ENCODE measurements at places on chromosomes 4 and X. TPM values are rescaled to one million over a fixed set of nuclear protein-coding genes. Genes with fewer than 3 reads are reported as not detected.

- H3K27me3 ChIP-seq = no peaks in the 10 kb centered on the region
- H3K4me1 ChIP-seq = peaks cover 19% of the 10 kb centered on the region
- H3K4me3 ChIP-seq = no peak overlapping the region
- H3K36me3 ChIP-seq = no peaks in the 10 kb centered on the region
- no peak for DNase-seq
Measured at GRCh38 chr4:123443401-123444289, 47.0 kb downstream of the SPRY1 start.

DNA sequence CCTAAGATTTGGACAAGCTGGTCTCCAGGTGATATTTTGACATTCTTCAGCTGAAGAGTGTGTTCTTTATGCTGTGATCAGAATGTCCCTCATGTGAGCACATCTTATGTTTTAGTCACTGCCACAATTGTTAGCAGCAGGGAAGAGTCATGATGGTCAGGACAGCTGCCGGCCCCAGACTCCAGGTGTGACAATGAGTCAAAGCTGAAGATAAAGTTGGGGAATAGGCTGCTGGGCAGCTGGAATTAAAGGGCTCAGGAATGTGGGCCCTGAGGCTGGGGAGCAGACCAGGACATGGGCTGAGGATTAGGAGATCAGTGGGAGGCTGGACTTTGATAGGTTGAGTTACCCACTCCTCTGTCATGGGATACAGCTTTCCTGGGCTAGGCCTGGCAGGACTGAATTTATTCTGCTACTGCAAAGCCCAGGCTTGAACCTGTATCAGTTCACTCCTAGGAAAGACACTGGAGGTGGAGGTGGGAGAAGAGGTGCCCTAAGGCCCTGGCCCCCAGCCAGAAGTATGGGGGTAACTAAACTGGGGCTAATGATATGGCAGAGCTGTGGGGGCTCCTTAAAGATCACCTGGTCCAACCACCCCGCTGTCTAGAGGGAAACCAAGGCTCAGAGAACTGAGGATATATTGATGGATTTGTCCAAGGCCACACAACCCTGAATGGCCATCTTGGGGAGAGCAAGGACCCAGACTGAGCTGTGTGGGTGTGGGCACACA, 119.5 kb downstream of the PJA1 start:
- no peaks in the 10 kb centered on the region for H3K4me1 ChIP-seq
- no peaks in the 10 kb centered on the region for H3K36me3 ChIP-seq
- peaks cover 5% of the 10 kb centered on the region for H3K27me3 ChIP-seq
- H3K4me3 ChIP-seq = no peak overlapping the region
- no peak for DNase-seq

DNA sequence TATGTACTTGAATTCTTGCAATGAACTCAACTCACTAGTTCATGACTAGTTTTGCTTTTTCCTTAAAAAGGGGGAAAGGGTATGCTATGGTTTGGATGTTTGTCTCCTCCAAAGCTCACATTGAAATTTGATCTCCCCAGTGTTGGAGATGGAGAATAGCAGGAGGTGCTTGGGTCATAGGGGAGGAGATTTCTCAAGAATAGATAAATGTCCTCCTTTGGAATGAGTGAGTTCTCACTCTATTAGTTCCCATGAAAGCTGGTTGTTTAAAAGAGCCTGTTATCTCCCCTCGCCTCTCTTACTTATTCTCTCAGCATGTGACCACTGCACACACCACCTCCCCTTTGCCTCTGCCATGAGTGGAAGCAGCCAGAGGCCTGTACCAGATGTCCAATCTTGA, 109.4 kb upstream of the INTU start:
- no peaks in the 10 kb centered on the region for H3K36me3 ChIP-seq
- no peaks in the 10 kb centered on the region for H3K4me1 ChIP-seq
- no peaks in the 10 kb centered on the region for H3K27me3 ChIP-seq
- H3K4me3 ChIP-seq = no peak overlapping the region
- no peak for DNase-seq

GRCh38 chrX:3699821-3700381, 13.5 kb downstream of the PRKX start:
- no peak for DNase-seq
- peak overlapping the region; percentile 86 for H3K27ac ChIP-seq
- no peaks in the 10 kb centered on the region for H3K27me3 ChIP-seq

DNA sequence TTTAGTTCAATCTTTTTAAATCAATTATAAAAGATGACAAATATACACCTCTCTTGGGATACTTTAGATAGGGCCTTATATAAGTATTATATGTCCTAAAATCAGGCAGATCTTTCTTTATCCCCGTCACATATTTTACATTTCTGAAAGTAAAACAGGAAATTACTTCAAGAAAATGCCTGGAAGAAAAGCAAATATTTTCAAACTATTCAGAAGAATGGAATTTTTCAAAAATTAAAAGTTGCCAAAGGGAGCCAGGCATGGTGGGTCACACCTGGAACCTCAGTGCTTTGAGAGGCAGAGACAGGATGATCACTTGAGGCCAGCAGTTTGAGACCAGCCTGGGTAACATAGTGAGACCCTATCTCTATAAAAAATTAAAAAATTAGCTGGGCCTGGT, 34.4 kb downstream of the MGARP start:
- H3K4me1 ChIP-seq = no peaks in the 10 kb centered on the region
- H3K27me3 ChIP-seq = no peaks in the 10 kb centered on the region
- DNase-seq = no peak
- no peak overlapping the region for H3K27ac ChIP-seq
- no peaks in the 10 kb centered on the region for H3K36me3 ChIP-seq

Gene GSX2
- not detected for total RNA-seq
